ENCODE measurements at places on chromosomes 7 and 10.

GRCh38 chr10:29470843-29471543, 163.8 kb downstream of the SVIL start:
- no peak for DNase-seq

GRCh38 chr10:47025540-47026300, 114.5 kb downstream of the PTPN20 start:
- DNase-seq: no peak

- DNase-seq: peak; percentile 36
These were observed 16.6 kb downstream of the ACBD5 start for GRCh38 chr10:27223964-27224363.

DNA sequence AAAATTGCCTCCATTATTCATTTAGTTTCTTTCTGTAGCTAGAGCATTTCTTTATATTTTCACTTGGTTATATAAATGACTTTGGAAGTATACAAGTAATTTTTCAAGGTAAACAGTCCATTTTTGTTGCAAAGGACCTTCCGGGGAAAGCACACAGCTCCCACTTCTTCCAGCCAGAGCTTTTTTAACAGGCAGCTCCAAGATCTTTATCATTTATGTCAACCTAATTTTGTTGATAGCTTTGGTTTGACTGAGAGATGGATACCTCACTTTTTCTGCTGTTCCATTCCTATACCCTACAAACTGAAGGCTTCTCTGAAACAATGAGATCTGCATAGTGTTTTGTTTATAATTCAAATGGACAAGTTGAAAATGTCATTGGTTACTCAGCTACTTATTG, 49.3 kb upstream of the RAB11FIP2 start:
- DNase-seq: no peak

- no peak for DNase-seq
These were observed 864 bp downstream of the PSTK start for GRCh38 chr10:122981066-122981464.

DNA sequence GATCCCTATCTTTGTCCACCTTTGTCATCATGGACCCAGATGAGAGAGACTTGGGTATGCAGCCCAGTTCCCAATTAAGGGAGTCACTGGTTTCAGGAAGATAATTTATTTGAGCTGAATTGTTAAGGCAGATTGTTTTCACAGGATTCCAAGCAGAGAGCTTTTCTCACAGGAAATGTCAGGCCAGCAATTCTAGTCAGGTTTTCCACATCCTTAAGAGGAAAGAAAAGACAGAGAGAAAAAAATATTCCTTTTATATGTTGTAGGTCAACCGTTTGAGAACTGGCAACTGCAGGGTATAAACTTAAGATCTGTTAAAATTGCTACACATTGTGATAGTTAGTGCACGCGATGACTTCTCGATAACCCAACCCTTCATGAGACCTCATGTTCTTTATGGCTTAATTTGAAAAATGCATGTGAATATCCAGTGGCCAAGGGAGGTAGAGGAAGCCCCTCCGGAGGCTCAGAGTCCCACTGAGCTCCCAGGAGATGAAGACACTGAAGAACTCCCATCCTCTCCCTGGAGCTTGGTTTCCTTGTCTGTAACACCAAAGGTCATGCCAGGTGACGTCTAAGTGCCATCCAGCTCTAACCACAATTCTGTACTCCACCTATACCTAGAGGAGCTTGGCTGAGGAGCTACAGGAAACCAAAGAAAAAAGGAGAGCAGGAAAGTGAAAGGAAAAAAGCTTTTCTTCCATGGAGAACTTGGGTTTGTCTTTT, 45.6 kb downstream of the MINDY4 start:
- DNase-seq: no peak

- no peak for DNase-seq
These were observed 74.1 kb upstream of the DUSP5 start for GRCh38 chr10:110423650-110424049.

DNA sequence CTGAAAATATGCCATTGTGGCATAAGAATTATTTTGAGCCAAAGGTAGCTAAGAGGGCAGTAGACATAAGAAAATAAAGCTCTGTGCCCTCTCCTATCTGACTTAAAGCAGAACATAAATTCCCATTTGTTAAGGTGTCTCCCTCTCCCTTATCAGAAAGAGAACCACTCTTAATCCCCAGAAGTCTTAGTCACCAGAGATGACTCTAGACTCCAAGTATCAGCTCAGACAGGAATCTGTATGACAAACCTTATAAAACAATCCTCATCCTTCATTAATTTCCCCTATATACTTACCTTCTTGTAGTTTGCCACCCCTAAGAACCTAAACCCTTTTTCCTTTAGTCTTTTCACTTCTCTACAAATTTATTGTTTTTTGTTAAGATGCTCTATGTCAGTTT, 21.8 kb upstream of the PIP4K2A start:
- DNase-seq: no peak

- DNase-seq: no peak
These were observed 47.2 kb downstream of the APBB1IP start for GRCh38 chr10:26485150-26485941.

GRCh38 chr7:29077176-29077575, 69.2 kb downstream of the CPVL start:
- DNase-seq: no peak

GRCh38 chr7:27424749-27425148, 182.1 kb downstream of the EVX1 start:
- no peak for DNase-seq

- DNase-seq: no peak
These were observed 21.5 kb downstream of the CLDN12 start for GRCh38 chr7:90424720-90425119.

- DNase-seq: no peak
These were observed 38.3 kb upstream of the COBL start for GRCh38 chr7:51354897-51355296.

- DNase-seq: no peak
These were observed 18.8 kb downstream of the PTTG1IP2 start for GRCh38 chr7:90488220-90488619.

- DNase-seq: peak; percentile 53
These were observed 15.9 kb downstream of the CAMK2B start for GRCh38 chr7:44309271-44310091.

DNA sequence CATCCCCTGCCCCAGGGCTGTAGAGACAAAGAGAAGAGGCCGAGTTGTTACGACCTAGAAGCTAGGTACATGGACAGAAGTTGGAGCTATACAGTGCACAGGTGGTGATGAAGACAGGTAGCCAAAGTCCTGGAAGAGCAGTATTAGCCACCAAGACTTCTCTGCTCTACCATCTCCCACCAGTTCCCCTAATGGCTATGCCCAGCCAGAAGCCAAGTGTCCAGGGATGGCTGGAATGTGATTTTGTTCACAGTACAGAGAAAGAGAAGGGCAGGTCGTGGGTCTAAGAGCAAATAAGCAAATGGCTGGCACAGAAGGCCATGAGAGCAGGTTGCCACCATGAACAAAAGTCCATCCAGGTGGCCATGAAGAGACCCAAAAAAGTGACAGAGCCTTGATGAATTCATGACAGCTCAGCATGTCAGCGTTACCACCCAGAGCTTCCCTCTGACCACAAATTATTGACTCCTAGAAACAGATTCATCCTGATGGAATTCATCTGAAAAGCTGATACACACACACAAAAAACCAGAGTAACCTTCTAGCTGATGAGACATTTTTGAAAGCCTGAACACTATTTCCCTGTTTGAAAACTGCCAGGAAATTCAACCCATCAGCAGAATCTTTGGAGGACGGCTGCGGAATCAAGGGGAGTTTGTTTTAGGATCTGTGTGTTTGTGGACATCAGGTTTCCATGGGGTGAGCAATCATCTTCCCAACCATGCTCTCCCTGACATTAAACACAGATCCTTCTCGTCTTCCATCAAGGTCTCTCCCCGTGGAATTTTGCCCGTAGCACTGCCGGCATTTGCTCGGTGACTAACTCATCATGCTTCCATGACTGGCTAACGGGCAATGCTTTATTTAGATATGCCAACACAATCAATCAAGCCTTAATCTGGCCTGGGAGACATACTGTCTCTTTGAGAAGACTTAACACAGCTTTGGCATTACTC, 906.7 kb upstream of the AUTS2 start:
- no peak for DNase-seq

DNA sequence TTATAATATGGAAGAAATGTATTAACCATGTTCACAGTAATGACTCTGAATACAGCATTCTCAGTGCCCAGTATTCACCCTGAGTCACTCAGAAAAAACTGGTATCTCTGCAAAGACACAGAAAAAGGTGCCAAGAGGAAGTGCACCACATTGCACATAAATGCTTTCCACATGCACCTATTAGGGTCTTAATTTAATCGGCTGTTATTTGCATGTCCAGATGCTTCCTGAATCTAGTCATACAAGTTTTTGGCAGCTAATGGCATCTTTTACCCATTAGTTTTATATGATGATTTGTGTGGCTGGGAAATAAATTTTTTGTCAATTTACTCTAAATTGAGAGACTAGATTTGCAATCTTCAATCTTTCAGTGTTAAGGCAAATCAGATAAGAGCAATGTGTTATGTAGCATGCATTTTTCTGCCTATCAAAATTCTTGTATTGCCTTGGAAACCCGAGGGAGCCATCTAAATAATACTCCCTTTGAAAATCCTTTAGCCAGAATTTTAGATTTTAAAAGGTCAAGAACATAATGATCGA, 58.2 kb downstream of the ZNF680 start:
- no peak for DNase-seq

DNA sequence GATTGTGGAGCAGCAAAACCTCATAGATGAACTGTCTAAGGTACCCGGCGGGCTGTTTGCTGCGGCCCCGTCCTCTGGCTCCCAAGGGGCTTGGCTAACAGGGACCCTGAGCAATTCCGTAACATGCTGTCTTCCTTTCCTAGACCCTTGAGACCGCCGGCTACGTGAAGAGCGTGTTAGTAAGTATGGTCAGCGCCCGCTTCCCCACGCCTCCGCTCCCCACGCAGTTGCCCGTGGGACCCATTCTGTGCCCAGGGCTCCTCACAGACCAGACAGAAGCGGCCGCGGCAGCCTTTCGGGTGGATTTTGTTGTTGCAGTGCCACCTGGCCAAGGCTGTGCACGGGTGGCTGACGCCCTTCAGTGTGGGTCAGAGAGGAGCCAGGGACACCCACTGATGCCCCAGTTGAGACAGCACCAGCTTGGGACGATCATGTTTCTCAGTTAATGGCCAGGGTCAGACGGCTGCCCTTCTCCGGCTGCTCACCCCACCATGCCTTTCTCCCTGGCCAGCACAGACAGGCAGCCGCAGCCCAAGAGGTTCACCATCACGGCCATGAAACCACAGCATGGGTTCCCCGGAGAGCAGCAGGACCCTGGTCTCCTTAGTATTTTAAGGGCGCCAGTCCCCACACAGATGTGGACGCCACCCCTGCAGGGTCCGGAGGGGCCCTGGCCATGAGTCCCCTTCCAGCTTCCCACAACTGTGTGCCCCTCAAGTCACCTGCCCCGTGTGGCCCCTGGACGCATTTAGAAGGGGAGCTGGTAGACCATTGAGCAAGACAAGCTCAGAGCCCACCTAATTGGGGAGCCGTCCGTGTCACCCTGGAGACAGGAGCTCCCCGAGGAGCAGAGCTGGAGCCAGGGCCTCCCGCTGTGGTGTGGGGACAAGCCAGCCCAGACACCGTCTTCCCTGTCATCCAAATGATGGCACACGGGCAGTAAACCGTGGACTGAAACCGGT, 49.4 kb upstream of the DPYSL4 start:
- DNase-seq: no peak

- DNase-seq: no peak
These were observed 78.1 kb downstream of the MYOF start for GRCh38 chr10:93404048-93404354.

DNA sequence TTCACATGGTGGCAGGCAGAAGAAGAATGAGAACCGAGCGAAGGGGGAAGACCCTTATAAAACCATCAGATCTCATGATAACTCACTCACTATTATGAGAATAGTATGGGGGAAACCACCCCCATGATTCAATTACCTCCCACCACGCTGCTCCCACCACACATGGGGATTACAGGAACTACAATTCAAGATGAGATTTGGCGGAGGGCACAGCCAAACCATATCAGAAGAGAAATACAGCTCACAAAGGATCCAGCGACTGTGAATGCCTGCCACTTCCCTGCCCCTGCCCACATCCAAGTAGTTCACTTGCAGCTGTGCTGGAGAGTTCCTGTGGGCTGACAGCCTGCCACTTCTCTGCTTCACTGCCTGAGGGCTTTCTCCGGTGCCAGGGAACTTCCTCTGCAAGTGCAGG, 148.7 kb downstream of the C7orf25 start:
- no peak for DNase-seq

DNA sequence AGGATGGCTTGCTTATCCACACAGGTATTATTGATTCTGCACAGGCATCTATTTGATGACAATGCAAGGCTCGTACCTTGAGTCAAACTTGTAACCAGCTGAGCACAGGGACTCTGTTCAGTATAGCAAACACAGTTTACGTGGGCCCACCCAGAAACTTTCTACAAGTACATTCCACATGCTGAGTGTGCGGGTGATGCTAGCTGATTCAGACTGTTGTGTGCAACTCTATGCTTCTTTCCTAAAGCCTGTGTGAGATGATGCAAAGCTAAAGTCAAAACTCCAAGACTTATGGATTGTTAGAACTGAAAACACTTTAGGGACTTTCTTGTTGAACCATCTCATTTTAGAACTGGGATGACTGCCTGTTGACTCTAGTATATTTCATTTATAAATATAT, 21.5 kb upstream of the CALD1 start:
- DNase-seq: no peak

- DNase-seq: no peak
These were observed 173.5 kb upstream of the NFE2L3 start for GRCh38 chr7:25978466-25978865.

- DNase-seq: no peak
These were observed 85.2 kb downstream of the WDFY4 start for GRCh38 chr10:48769706-48770435.

- no peak for DNase-seq
These were observed 162.8 kb upstream of the BMPER start for GRCh38 chr7:33742521-33742920.

DNA sequence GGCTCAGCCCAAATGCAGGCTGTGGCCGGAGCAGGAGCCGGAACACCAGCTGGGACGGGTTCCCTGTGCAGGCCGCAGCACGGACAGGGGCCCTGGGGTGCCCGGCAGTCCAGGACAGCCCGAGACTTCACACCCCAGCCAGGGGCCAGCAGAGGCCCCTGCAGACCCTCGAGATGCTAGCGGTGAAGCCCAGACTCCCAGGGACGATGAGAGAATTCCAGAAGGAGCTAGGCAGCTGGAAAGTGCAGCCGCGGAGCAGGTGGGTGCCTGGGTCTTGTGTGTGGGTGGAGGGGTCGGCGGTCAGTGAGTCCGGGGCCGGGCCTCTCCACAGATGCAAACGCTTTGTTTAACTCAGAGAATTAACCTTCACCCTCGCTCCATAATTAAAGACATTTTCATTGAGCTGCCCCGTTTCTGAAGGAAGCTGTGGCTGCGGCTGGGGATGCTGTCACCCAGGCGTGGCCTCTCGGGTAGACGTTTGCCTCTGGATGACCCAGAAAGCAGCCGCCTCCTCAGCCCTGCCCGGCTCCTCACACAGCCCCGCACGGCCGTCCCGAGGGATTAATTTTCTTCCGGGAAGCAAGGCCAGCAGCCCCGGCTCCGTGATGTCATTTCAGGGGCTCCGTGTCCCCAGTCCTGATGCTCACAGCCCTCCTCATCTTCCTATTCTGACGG, 26.5 kb downstream of the KNDC1 start:
- no peak for DNase-seq

- no peak for DNase-seq
These were observed 537.6 kb downstream of the TCERG1L start for GRCh38 chr10:130773941-130774340.
